ENCODE measurements at places on chromosomes 1 and 21.
A peak's percentile ranks its signal among the peaks of the same experiment; 100 is the strongest.

- DNase-seq = no peak
Observed at GRCh38 chr1:64489707-64490106, 19.8 kb downstream of the CACHD1 start.

DNA sequence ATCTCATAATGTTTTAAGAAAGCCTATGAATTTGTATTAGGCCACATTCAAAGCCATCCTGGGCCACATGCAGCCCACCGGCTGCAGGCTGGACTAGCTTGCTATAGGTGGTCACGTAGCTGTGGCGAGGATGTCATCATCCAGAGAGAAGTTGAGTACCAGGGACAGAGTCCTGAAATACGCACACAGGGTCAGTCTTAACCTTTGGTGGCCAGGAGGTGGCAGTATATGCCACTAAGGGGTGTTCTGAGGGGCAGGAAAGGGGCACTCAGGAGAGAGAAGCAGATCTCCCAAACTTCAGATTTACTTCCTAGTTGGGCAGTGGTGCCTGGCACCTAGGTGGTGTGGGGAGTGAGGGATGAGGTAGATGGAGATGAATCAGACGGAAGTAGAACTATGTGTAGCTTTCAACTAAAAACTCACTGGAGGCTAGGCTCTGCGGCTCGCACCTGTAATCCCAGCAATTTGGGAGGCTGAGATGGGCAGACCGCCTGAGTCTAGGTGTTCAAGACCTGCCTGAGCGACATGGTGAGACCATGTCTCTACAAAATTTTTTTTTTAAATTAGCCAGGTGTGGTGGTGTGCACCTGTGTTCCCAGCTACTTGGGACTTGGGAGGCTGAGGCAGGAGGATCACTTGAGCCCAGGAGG is 16.3 kb upstream of the CDK18 start:
- no peak for DNase-seq

GRCh38 chr1:211965108-211965805 is 70.1 kb downstream of the INTS7 start:
- DNase-seq = no peak

DNA sequence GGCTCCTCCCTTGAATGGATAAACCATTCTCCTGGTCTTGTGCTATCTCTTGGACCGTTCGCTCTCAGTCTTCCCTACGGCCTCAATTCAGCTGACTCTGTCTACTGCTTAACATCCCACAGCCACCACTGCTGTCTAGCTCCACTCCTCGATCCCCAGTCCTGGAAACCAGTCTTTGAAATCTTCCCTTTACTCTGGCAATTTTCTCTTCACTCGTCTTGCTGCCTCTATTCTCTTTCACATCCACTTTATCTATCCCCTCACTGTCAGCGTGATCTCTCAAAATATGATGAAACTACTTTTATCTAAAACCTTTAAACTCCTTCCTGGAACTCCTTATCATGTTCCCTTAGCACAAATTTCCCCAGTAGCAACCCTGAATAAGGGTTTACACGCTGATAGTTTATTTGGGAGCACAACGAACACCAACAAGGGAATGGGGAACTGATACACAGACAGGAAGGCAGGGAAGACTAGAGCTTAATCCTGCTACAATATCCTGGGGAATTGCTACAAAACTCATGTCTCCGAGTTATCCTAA is 131.6 kb upstream of the SAMSN1 start:
- no peak for DNase-seq

GRCh38 chr21:37472581-37472980 is 106.0 kb downstream of the DYRK1A start:
- DNase-seq = no peak

DNA sequence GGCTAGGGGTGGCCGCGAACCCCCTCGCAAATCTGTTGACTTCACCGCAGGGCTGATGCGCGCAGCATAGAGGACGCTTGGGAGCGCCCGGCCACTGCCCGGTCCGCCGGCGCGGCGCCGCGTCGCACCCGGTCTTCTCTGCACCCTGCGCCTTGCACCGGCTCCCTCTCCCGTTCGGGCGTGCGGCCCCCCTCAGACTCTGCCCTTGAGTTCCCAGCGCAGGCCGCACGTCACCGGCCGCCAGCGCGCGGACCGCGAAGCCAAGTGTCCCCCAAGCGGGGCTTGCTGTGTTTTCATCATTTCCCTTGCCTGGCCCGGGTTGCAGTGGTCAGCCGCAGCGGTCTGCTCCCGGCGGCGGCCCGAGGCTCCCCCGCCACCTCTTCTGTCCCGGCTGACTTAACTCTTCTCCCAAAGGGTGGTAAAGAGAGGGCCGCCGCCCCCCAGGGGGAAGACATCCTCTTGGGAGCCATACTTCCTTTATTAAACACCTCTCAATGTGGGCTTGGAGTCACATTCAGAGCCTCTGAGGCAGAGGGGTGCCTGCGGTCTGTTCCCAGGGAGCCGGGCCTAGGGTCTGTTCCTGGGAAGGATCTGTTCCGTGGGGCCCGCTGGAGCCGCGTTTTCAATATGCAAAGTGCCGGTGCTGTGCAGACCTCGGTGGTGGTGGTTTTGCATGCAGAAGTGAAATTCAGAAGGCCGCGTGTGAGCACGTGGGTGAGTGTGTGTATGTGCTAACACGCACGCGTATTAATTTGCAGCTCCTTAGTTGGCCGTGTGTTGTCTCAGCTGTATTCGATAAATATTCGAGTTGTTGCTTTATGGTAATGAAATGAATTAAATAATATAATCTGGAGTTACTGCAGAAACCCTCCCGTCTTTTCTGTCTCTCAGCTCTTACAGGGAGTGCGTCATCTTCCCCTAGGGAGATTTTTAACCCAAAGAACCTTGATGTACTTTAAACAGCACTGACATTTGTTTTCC is 17.6 kb downstream of the PBX1 start:
- peak; percentile 64 for DNase-seq

DNA sequence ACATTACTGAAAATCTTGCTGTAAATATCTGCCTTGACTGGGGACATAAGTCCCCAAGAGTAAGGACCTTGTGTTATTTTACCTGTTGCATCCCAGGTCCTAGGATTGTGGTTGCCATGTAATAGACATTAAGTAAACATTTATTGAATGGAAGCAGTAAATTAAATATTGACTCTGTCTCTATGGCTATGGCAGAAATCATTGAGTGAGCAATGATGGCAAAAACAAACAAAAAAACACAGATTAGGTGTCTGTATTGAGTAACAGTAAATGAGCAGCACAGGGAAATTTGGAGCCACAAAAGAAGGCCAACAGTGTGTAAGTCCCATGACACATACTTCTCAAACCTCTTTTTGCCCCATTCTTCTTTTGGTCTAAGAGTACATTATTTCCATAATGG is 240.4 kb downstream of the NFIA start:
- DNase-seq = no peak

DNA sequence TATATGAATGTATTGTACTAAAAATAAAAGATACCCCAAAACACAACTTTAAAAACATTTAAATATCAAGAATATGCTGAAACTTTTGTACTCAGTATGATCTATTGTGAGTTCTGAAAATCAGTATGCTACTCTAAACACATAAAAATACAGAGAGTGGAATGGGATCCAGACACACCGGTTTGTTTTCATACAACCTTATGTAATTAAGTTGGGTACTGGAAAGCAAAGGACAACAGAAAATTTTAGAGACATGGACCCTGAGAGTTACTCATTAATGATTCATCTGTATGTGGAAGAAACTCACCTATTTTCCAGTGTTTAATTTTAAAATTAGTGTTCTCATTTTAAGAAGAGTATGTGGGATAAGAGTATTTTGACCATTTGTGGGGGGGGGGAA is 927 bp upstream of the CFHR3 start:
- no peak for DNase-seq

DNA sequence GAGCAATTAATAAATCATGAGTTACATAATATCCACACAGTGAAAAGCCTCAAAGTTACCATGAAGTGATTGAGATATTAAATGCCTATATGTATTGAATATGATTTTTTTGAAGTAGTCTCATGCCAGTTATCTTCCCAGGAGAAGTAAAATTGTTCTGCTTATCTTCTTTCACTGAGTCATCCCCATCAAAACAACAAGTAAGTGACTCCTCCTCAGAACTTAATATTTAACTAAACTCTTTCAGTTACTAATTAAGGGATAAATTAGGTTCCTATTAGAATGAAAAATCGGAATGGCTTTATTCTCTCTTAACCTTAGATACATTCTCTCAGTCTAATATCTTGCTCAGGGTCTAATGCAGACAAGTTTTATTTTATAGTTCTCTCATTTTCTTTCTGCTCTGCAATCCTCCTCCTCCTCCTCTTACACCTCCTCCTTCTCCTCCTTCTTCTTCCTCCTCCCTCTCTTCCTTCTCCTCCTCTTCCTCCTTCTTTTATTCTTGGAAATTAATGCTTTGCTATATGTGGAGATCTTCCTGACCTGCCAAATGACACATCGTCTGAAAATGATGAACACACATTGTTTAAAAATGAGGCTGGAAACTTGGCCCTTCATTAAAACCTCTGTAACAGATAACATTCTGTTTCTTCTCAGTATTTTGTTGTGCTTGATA is 110.9 kb downstream of the RUNX1 start:
- no peak for DNase-seq

DNA sequence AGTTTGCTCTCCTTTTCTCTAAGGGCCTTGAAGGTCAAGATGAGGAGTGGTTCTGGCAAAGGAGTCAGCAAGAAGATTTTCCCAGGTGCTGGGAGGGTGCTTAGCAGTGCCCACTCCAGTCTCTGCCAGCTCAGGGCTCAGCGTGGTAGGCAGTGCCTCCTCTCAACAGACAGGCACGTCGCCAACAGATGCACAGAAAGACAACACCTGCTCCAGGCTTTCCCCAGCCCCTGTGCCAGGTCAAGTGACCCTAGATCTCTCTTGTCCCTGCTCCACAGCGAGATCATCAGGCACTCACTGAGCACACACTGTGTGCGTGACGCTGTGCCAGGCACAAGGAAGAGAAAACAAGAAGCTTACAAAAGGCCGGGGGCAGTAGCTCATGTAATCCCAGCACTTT is 86.0 kb downstream of the CASZ1 start:
- no peak for DNase-seq

- no peak for DNase-seq
Observed at GRCh38 chr1:44685218-44685617, 10.7 kb downstream of the ARMH1 start.

GRCh38 chr1:39258146-39258924 is 53.8 kb downstream of the MACF1 start:
- no peak for DNase-seq

DNA sequence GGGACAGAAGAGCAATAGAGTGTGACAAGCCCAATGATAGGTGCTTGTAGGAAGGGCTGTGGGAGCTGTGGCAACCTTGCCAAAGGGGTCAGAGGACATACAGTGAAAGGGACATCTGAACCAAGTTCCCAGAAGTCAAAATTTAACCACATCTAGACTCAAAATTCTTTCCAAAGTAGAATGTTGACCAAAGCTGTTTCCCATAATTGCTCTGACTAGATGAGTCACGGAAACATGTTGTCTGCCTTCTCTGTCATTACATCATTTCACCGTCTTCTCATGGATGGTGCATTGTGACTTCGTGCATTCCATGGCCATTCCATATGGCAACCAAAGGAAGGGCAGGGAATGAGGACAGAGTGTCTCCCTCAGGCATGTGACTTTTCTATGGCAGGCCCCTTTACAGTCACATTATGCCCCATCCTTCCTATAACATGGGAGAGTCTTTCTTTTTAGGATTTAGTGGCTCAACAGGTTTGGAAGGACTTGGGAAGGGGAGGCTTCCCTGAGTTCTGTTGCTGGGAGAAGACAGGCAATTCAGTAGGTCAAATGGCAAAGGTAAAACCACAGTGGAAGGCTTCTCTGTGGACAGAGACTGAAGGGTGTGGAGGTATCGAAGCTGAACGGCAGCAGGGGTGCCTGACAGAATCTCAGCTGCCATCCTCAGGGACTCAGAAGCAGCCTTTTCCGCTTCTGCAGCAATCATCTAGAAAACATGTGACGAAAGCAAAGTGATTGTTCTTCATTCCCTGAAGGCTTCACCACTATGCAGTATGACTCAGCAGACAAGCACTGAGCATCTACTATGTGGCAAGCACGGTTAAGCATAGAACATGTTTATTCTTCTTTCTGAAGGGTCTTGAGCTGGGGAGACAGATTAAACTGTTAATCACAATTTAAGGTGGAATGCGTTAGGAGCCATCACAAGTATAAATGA is 24.7 kb downstream of the NPHS2 start:
- peak; percentile 7 for DNase-seq

GRCh38 chr1:94543893-94544635 is 2.5 kb upstream of the F3 start:
- no peak for DNase-seq

Measured in AG04450 (cell line).